ENCODE measurements at places on chromosomes 13 and 19. TPM values are rescaled to one million over a fixed set of nuclear protein-coding genes. Genes with fewer than 3 reads are reported as not detected.

The NXNL1 gene
- not detected for total RNA-seq

DNA sequence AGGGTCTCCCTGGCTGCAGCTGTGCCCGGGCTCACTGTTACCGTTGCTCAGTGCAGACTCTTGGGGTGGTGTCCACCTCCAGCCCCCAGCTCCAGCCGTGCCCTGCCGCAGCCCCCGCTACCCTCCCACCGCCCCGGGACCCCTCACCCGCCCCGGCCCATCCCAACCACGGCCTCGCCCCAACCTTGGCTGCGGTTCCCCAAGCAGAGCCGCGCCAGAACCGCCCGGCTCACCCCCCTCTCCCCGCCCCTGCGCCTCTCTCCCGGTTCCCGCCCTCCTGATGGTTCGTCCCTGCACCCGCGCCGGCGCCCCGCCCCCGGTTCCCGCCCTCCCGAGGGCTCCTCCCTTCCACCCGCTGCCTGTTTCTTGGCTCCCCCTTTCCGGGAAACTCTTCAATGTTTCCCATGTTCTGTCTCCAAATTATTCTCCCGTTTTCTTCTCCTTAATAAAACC lies 40.3 kb downstream of the ANKRD10 start:
- no peaks in the 10 kb centered on the region for H3K27me3 ChIP-seq
- peaks cover 24% of the 10 kb centered on the region for H3K4me1 ChIP-seq
- no peaks in the 10 kb centered on the region for H3K36me3 ChIP-seq
- no peak overlapping the region for H3K27ac ChIP-seq
- H3K4me3 ChIP-seq = peak overlapping the region; percentile 61

- no peak overlapping the region for H3K4me3 ChIP-seq
- peak overlapping the region; percentile 86 for H3K27ac ChIP-seq
- peaks cover 46% of the 10 kb centered on the region for H3K4me1 ChIP-seq
- peak; percentile 81 for DNase-seq
- no peaks in the 10 kb centered on the region for H3K36me3 ChIP-seq
- no peaks in the 10 kb centered on the region for H3K27me3 ChIP-seq
Observed at GRCh38 chr19:55549500-55550320, 4.4 kb upstream of the SBK3 start.

GRCh38 chr13:30870049-30870884 lies 35.8 kb upstream of the MEDAG start:
- no peak overlapping the region for H3K27ac ChIP-seq
- peaks cover 9% of the 10 kb centered on the region for H3K4me1 ChIP-seq
- H3K36me3 ChIP-seq = no peaks in the 10 kb centered on the region

GRCh38 chr19:35692010-35692409 lies 12.3 kb upstream of the ZBTB32 start:
- H3K36me3 ChIP-seq = no peaks in the 10 kb centered on the region
- DNase-seq = peak; percentile 23
- no peak overlapping the region for H3K4me3 ChIP-seq
- no peaks in the 10 kb centered on the region for H3K4me1 ChIP-seq

Measured in PC-3 (cell line).